Natural killer cell treated with Interleukin-12 subunit alpha and Interleukin-12 subunit beta and Interleukin-15 and Interleukin-18, amount 100 ng/mL, for 72 hours (primary cell): ENCODE measurements at places on chromosomes 4 and X. TPM values are rescaled to one million over a fixed set of nuclear protein-coding genes. Genes with fewer than 3 reads are reported as not detected.

SEPTIN11 gene
- 60.3 TPM for total RNA-seq

DMRTC1B gene
- not detected for total RNA-seq

CNGA1 gene
- total RNA-seq = not detected

BGN gene
- total RNA-seq = not detected

IGSF1 gene
- not detected for total RNA-seq

ESX1 gene
- not detected for total RNA-seq

HHIP gene
- total RNA-seq = not detected

TCEAL7 gene
- total RNA-seq = not detected

RADX gene
- 5.2 TPM for total RNA-seq

MAGEC1 gene
- total RNA-seq = not detected
